NCI-H1436 (cell line): ENCODE measurements at places on chromosomes 2 and 18.

- DNase-seq = no peak
These were observed 632.2 kb downstream of the SLC4A3 start for GRCh38 chr2:220259662-220260061.

DNA sequence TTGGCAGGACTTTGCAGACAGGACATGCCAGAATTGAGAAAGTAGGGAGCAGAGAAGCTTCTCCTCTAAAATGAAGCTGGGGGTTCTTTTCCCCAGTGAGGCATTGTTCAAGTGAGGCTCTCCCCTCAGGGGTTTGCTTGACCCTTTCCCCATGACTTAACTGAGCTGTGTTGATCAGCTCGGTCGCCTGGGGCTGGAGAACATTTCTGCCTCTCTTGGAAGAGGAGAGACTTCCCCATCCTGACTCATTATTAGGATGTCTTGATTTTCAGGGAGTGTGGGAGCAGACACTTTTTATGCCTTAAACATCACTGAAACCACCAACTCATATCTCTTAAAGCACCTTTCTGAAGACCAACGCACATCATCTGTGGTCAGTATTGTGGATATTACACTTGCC, 27.9 kb upstream of the GLI2 start:
- DNase-seq = no peak

DNA sequence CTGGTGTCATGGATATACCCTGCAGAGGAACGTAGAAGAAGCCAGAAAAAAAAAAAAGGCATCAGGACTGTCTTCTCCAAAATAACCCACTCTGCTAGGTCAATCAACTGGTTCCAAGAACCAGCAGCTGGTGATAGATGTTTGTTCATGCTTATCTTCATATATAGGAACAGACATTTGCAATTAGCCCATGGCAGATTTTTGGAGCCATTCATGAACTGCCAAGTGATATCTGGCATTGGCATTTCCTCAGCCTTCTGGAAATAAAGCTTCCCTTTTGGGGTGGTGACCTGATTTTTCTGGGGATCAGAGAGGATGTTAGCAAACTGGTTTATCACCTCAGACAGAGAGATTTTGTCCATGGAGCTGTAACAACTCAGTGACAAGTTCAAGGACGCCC, 234.9 kb downstream of the OSR1 start:
- DNase-seq = no peak

- DNase-seq = no peak
These were observed 94.7 kb upstream of the CDC42EP3 start for GRCh38 chr2:37766106-37766505.

DNA sequence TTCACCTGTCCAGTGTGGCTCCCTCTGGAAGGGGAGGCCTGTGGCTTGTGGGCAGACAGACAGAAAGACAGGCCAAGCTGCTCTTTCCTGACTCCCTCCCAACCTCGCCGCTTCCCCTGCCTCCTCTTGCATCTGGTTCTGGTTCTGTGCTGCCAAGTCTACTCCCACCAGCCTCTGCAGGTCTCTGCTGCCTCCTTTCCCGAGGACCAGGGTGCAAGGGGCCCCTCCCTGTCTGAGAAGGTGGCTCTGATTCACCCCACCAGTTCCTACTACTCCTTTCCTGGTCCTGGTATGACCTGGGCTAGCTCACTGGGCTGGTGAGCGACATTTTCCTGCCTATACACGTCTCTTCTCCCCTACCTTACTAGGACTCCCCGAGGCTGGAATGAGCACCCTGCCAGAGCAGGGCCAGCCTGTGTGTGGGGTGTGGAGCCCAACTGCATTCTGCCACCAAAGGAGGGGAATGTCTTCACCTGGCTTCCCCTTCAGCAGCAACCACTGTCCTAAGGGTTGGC, 238.5 kb downstream of the CELF4 start:
- DNase-seq = no peak

- no peak for DNase-seq
These were observed 53.4 kb downstream of the CDH2 start for GRCh38 chr18:28123401-28124030.

DNA sequence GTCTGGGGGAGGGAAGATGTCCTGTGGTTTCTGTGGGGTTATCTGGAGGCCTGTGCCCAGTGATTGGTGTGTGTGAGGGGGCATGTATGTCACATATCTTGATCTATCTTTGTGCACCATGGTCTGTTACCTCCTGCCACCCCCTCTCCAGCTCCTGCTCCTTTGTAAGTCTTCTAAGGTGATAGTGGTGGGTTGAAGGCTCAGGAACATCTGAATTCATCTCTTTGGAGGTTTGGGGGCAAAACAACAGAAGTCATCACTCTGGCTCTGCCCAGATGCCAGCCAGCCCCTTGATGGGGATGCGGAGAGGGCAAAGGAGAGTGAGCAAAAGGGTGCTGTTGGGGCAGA, 2.7 kb upstream of the WNT6 start:
- no peak for DNase-seq

- DNase-seq = peak; percentile 68
These were observed 3.9 kb upstream of the KLHL29 start for GRCh38 chr2:23381084-23381483.

GRCh38 chr2:102520801-102521200, 47.8 kb downstream of the SLC9A4 start:
- DNase-seq = no peak

DNA sequence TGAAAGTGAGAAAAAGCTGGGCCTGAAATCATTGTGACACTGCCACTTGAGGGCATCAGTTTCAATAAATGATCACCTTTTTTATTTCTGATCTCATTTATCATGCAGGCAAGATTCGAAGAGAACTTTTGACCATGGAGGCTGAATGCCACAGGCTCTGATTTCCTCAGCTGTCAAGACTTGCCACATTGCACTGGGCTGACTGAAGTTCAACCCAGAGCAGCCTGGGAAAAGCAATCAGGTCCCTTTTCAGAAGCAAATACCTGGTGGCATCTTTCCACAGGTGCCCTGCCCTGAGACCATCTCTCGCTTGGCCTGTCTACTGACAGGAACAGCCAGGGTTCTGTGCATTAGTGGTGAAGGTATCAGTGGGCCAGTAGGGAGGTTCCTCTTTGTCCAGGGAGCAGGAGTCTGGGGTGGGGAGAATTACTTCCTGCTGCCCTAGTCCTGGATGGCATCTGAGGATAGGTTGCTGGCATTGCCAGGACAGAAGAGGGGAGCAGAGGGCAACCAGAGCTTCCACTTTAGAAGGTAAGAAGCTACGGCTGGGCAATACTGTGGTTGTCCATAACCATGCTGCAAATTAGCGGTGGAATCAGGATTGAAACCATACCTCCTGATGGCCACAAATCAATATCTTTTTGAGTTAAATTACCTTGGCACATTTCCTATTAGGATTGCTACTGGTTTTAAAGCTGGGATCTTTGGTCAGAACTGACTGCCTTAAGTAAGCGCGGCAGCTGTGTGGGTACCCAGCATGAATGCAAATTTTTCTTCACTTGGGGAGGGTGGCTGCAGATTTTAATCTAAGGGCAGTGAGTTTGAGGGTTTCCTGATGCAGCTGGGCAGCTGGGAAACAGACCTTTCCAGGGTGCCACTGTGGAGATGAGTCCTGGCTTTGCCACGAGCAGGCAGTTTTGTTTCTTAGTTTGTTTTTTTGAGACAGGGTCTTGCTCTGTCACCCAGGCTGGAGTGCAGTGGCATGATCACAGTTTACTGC, 394.5 kb downstream of the ALK start:
- DNase-seq = no peak

DNA sequence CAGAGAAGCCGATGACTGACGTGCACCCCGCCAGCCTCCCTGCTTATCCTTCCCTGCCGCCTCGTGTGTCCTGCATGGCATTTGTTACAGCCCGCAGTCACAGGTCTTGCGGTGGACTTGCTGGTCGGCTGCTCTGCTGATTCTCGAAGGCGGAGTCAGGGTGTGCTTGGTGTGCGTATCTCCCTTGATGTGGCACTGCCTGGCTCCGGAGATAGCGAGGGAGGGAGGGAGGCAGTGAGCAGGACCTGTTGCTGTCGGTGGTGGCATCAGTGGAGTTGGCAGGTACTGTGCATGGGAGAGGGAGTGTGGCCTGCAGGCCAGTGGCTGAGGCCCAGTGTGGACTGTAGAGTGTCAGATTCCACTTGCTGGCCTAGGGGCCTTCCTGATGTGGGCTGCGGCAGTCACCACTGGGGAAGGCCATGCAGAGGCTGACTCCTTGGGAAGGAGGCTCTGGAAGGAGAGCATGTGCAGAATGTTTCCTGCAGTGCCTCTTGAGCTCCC, 198.9 kb downstream of the AGAP1 start:
- no peak for DNase-seq

- DNase-seq = no peak
These were observed 13.9 kb downstream of the SPATS2L start for GRCh38 chr2:200320344-200320743.

GRCh38 chr2:43057742-43058725, 168.4 kb downstream of the ZFP36L2 start:
- no peak for DNase-seq

DNA sequence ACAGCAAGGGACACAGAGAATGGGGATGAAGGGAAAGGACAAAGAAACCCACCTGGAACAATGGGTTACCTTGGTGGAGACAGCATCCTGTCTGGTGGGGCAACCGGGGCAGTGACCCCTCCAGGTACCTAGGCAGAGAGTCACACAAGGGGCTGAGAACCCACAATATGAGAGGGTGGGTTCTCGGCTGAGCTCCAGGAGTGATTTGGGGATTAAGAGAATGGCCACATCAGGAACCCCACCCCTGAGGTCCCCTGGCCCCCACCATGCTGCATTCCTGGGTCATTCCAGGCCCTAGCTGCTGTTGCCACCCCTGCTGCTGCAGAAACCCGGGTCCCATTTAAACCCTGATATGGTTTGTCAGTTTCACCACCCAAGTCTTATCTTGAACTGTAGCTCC, 172.3 kb downstream of the RTP5 start:
- no peak for DNase-seq

DNA sequence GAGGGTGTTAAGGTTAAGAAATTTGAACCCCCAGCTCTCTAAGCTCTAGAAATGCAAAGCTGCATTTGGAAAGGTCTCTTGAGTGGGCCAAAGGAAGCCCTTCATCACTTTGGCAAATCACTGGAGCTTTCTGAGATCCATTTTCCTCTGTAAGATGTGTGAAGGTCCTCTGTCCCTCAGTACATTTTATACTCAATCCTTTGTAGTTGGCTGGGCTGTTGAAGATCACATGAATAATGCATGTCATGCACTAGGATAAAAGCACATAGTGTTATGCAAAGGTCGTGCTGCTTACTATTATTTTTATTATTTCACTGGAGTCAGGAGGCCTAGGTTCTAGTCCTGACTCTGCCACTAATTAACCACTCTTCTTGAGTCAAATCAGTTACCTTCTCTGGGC, 124.9 kb downstream of the FSHR start:
- no peak for DNase-seq

GRCh38 chr2:200428961-200429665, 80.8 kb downstream of the KCTD18 start:
- no peak for DNase-seq

GRCh38 chr2:3217646-3218045, 160.0 kb downstream of the EIPR1 start:
- DNase-seq = no peak

DNA sequence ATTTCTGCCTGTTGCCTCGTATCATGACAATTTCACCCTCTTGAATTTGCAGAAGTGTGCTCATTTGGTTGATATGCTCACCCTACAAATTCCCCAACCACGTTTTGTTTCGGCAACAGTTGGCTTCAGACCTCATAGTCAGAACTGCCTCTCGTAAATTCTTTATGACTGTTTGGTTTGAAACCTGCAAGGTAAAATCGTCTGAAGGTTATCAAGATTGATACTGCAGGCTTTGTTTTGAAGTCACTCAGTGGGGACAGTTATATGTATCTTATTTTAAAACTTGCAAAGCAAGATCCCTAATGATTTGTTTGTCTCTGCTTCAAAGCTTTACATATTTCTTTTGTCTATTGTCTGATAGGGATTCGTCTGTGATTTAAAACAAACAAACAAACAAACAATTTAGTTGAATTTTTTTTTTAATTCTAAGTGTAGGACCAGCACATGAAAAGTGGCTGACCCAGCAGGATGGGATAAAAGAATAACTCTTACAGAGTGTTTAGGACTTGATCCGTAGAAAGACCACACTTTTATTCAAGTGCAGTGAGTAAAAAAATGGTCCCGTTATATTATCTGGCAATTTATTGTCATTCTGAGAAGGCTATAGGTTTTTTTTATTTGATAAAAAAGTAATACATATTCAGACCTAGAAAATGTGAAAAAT, 45.7 kb upstream of the MYCN start:
- DNase-seq = no peak

DNA sequence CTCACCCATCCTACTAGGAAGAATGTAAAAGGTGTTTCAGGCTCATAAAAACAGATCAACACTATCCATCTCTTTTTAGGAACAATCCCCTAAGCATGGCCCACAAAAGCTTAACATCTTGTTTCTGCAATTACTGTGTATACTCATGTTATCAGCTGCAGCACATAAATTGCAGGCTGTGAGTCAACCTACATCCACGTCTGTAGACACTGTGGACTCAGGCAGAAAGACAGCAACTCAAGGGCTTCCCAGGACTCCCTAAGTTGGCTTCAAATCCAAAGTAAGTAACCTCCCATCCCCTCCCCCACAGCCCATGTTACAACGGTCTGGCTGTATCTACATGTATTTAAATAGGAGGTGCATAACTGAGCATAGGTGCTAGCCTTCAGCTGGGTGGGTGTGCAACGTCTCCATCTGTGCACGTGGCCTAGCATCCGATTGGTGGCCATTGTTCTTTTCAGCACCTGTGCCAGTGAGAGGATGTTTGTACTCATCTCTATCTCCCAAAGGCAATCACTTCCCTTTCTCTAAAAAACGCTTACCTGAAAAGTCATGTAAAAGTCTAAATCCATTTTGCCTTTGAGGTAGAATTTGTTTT, 30.1 kb downstream of the UXS1 start:
- DNase-seq = no peak

GRCh38 chr2:235217846-235218245, 266.0 kb downstream of the SH3BP4 start:
- DNase-seq = no peak

DNA sequence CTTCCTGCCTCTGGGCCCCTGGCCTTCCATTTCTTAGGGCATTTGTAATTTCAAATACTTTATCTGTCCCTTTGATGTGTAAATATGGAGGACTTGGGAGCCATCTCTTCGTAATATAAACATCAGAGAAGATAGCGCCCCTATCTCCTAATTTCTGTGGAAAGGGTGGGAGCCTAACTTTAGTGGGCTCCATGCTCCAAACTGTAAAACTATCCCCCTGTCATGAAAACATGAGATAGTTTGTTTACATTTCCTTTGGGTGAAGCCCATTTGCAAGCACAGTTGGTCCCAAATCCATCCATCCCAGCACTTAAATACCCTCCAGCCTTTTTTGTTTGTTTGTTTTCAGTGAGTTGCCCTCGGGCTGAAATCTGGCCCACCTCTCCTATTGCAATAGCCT, 782.6 kb upstream of the FSHR start:
- no peak for DNase-seq

DNA sequence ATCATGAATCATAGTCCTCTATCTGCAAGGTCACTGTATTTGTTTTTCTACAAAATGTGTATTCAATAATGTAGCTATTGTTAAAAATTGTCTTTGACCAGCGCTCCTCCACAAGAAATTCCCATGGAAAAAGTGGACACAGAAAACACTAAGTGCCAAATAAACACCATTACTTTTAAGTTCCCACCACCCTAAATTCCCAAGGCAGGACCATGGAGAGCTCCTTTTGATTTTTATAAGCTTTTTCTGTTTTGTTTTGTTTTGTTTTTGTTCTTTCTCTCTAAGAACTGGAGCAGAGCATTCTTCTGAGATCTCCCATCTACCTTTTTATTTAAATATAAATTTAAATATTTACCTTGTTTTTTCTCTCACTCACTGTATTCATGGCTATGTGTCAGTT, 44.5 kb downstream of the LRATD1 start:
- no peak for DNase-seq

GRCh38 chr2:103880081-103880834, 973.7 kb upstream of the POU3F3 start:
- peak; percentile 6 for DNase-seq

- no peak for DNase-seq
These were observed 135.5 kb downstream of the EIPR1 start for GRCh38 chr2:3241971-3242746.
